Pancreas (tissue), 10 donors: ENCODE measurements at places on chromosomes 13 and 19. TPM values are rescaled to one million over a fixed set of nuclear protein-coding genes. Genes with fewer than 3 reads are reported as not detected.

The FCAR gene
- 0.07 TPM for polyA plus RNA-seq

The FGF21 gene
- not detected for polyA plus RNA-seq

The TDRD3 gene
- 14.3 TPM for polyA plus RNA-seq

The ZSCAN4 gene
- polyA plus RNA-seq = 0.05 TPM

The PPP1R15A gene
- polyA plus RNA-seq = 53.2 TPM

The JSRP1 gene
- 3.2 TPM for polyA plus RNA-seq

The SPINT2 gene
- 337 TPM for polyA plus RNA-seq

The PTH2 gene
- polyA plus RNA-seq = not detected

The FFAR2 gene
- polyA plus RNA-seq = 2.5 TPM

The GSX1 gene
- polyA plus RNA-seq = not detected

The KBTBD6 gene
- polyA plus RNA-seq = 3.6 TPM

The PRR22 gene
- polyA plus RNA-seq = 25.9 TPM

The ELSPBP1 gene
- not detected for polyA plus RNA-seq

The OR10H5 gene
- polyA plus RNA-seq = not detected

The KRTDAP gene
- 2.0 TPM for polyA plus RNA-seq

The DNAAF3 gene
- polyA plus RNA-seq = 3.3 TPM

The NLRP11 gene
- polyA plus RNA-seq = 0.04 TPM

The KIRREL2 gene
- 38.1 TPM for polyA plus RNA-seq

The C19orf53 gene
- polyA plus RNA-seq = 99.0 TPM

The DHX34 gene
- polyA plus RNA-seq = 16.7 TPM
